RPMI7951 (cell line): ENCODE measurements at places on chromosomes 6 and 20.

GRCh38 chr20:35006531-35006971 is 50.9 kb downstream of the MYH7B start:
- DNase-seq: no peak

GRCh38 chr6:163148451-163149278 is 265.9 kb upstream of the QKI start:
- DNase-seq: no peak

DNA sequence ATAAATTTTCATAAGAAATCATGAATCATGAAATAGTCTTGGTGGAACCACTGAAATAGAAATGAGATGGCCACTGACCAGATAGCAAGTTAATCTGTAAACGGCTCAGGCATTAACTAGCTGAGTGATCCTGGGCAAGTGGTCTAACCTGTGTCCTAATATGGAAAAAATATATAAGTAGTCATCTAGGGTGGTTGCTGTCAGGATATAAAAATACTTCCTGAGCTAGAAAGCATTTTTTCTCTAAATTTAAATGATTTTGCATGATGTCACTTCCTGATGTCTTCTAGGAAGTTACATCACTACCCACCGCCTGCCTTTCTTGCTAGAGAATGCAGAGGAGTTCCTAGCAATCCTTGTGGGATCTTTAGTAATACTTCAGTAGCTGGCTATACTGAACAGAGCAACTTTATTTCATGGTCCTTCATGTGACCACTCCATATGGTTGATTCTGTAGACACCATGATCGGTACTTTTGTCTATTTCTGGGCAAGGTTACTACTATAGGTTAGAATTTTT is 228.1 kb upstream of the CEP162 start:
- DNase-seq: no peak

DNA sequence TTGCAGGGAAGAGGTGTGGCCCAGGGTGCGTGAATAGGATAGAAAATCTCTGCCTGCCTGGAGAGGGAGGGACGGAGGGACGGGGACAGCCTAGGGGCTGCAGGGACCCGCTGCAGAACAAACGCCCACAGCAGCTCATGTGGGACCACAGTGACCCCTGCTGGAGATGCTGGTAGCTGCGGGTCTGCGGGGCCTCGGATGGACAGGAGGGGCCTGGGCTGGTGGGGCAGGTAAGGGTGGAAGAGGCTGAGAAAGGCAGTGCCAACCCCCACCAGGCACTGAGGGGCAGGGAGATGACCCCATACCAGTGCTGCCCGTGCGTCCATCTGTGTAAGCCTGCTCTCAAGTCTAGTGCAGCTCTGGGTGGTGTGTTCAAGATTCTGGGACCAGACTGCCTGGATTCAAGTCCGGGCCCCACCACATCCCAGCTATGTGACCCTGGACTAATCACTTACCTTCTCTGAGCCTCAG is 39.4 kb downstream of the KIAA1755 start:
- DNase-seq: peak; percentile 84

- DNase-seq: no peak
Measured at GRCh38 chr6:23031986-23032385, 462.6 kb downstream of the HDGFL1 start.

- no peak for DNase-seq
Measured at GRCh38 chr20:21339499-21339898, 36.4 kb downstream of the XRN2 start.

DNA sequence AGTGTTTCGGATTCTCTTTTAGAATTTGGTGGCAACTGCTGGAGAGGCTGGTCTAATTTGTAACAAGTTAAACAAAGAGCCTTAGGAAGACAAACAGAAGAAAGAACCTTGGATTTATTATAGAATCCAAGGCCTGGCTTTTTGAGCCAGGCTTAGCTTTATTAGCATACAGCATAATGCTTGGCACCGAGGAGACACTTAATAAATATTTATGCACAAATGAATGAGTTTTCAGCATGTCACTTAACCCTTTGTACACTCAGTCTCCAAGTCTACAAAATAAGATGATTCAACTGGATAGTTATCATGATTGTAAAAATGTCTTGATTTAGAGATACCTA is 38.2 kb upstream of the AFDN start:
- no peak for DNase-seq

GRCh38 chr6:135870722-135871121 is 19.2 kb downstream of the PDE7B start:
- peak; percentile 86 for DNase-seq

DNA sequence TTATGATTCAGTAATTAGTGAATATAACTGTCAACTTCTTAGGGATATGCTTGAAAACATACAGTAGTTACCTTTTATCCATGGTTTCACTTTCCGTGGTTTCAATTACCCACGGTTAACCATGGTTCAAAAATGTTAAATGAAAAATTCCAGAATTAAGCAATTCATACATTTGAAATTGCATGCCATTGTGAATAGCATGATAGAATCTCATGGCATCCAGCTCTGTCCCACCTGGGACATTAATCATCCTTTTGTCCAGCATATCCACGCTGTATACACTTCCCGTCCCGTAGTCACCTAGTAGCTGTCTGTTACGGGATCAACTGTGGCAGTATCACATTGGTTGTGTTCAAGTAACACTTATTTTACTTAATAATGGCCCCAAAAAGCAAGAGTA is 781.7 kb upstream of the CITED2 start:
- DNase-seq: peak; percentile 13

DNA sequence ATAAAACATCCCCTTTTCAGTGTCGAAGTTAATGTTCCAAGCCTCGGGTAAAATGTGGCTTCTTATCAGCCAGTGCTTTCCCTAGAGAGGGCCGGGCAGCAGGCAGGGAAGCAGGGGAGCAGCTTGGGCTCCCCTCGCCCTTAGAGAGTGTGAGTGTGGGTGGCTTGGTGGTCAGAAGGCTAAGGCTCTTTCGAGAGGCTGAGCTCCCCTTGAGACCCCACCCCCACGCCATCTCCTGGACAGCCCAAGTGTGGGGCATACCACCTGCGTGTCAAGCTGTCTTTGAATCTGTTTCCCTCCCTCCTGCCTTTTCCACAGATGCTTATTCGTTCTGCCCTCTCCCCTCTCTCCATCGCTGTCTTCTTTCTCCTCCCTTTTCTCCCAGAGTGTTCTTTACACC is 95.1 kb upstream of the FOXP4 start:
- no peak for DNase-seq

DNA sequence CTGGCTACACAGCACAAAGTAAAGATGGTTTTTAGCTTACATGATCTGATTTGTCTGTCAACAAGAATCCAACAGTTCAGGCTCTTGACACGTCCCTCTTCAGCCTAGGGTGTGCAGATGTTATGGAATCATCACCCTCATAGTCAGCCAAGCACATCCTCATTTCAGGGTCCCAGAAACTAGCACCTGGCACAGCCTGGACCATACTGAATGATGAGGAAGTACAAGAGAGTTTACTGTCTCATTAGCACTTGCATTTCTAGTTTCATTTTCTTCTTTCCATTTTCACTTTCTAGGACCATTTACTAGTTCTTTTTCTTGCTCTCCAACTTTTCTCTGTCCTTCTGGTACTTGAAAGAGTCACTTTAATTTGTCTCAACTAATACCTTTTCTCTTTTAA is 6.5 kb downstream of the RIPOR2 start:
- no peak for DNase-seq

DNA sequence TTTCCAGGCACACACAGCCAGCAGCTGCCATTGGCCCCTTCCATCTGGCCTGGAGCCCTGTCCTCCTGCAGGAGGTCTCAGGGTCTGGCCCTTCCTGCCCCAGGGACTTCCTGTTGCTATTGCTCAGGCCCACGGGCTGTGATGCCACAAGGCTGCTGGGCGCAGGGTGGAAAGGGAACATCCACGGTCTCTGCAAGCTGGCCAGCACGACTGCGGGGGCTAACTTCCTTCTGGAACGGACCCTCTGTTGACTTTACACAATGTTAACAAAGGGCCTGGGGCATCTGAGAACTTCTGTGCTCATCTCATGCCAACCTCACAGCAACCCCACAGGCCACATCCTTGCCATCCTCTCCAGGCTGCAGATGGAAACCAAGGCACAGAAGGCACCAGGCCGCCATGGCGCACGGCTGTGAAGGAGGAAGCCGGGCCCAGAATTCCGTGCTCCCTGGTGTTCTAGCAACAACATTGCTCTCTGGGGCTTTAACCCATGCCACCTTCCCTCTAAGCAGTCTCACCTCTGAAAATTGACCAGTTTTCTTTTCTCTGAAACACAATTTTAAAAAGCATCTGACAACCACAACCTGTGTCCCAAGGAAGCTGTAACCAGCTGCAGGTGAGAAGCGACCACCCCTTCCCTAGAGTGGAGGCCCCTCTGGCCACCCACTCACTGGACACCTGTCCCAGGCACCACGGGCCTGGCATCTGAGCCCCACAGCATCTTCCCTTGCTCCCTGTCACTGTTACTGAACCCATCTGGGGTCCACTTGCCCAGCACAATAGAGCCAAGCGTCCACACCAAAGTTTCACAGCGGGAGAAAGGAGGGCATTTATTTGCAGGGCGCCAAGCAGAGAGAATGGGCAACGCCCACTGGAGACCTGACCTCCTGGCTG is 261.3 kb downstream of the CDH4 start:
- no peak for DNase-seq

DNA sequence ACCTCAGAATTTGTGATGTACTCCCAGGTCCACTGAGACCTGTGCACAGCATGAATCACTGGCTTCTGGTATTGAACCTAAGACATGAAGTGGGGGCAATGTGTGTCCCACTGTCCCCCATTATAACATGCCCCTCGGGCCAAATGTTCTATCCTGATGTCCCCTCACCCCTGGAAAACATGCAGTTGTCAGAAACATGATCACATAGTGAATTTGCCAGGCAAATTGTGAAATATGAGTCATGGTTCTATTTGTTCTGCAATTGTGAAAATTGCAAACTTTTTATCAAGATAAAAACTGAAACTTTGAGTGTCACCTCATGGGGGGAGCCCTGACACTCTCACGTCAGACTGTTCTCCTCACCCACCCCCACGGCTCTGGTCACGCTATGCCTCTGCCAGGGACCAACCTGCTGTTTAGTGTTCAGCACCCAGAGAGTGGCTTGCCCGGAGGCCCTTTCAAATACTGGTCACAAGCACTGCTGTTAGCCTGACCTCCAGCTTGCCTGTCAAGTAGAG is 305.3 kb downstream of the CLIC5 start:
- DNase-seq: peak; percentile 94

DNA sequence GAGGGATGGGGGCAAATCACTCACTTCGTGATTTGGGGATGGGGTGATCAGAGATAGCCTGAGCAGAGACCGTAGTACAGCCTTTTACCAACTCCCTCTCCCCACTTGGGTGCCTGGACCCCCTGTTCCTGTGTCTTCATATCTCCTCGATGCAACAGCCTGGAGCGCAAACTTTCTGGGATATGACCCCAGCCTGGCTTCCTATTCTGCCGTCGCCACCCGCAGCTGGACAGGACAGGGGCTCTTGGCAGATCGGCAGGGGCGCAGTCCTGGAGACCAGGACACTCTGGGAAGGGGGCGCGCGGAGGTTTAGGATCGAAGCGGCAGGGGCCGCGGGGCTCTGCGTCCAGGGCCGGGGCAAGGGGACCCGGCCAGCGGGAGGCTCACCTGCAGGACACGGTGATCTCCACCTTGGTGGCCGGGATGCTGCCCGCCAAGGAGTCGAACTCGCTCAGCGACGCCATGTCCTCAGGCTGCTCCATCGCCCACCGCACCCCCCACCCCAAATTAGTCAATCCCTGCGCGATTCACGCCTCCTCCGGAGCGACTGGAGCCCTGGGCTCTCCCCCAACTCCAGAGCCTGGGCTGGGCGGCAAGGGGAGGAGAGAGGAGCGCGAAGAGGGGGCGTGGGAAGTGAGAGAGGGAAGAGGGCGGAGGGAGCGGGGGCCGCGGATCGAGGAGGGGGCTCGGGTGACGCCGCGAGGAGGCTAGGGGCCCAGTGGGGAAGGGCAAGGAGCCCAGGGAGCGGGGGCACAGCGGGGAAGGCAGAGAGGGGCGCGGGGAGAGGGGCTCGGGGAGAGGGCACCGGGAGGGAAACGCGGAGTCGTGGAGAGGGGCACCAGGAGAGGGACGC is at the start of gene CPNE5:
Gene CPNE5 (minus strand): TSS at position 549 of the 853 bp plus-strand sequence. CDS start 67 bp downstream, at position 482.
- DNase-seq: no peak

DNA sequence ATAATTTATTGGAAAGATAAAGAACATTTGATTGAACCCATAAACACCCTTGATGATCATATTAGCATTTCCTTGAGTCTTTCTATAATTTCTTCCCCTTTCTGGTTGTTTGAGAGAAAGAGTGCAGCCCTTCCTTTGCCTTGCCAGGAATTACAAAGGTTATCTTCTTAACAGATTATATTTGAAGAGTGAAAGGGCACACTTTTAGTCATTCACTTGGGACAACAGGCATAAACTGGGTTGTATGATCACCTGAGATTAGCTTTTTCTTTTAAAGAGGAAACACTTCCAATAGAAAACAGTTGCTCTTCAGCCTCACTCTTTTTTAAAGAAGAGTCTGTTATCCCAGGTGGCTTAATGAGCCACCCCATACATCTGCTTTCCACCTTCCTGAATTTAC is 295.2 kb downstream of the PHF3 start:
- DNase-seq: no peak

DNA sequence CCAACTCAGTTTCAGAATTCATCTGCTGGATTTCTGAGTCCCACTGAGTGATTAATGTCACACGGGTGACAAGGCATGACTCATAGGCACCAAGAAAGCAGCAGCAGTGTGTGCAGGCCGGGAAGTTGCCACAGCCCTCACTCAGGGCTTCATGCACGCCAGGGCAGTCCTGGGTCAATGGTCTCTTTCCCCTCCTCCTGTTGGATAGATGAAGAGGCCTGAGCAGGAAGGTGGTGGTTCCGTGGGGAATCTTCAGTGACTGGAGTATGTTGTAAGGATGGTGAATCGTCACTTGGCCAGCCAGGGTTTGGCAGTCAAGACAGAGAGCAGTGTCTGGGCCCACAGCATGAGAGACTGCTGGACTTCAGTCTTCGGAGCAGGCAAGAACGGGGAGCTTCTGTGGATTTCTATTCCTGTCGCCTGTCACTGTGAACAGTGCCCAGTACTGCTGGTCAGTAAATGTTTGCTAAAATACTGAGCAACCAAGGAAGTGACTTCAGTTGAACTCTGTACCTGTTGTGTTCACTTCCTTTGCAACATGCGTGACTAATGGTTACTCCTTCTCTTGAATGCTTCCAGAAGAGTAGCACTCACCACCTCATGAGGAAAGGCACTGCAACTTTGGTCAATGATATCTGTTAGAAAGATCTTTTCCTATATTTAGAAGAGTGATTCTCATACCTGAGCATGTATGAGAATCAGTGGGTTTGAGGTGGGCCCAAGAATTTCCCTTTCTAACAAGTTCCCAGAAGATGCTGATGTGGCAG is 62.0 kb upstream of the CD93 start:
- peak; percentile 99 for DNase-seq
